ENCODE measurements at places on chromosomes 11 and 22.

GRCh38 chr22:37910890-37911672, 5.0 kb downstream of the MICALL1 start:
- no peak for DNase-seq

DNA sequence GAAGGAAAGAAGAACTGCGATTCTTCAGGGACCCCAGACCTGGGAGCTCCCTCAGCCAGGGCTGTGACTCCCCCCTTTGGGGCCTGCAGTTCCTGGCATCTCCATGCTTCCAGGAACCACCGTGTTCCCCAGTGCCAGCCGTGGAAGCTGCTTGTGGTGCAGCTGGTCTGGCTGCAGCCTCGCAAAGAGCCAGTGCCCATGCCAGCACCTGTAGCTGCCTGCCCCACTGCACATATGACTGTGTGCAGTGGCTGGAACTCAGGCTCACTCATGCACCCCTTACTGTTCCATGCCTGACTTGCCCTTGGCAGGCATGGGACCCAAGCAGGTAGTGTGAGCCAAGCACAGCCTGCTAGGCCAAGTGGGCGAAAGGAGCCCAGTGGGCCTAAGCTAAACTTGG, 401.3 kb downstream of the LRRC4C start:
- DNase-seq = no peak

GRCh38 chr11:134236834-134237556, 12.5 kb downstream of the VPS26B start:
- DNase-seq = no peak

DNA sequence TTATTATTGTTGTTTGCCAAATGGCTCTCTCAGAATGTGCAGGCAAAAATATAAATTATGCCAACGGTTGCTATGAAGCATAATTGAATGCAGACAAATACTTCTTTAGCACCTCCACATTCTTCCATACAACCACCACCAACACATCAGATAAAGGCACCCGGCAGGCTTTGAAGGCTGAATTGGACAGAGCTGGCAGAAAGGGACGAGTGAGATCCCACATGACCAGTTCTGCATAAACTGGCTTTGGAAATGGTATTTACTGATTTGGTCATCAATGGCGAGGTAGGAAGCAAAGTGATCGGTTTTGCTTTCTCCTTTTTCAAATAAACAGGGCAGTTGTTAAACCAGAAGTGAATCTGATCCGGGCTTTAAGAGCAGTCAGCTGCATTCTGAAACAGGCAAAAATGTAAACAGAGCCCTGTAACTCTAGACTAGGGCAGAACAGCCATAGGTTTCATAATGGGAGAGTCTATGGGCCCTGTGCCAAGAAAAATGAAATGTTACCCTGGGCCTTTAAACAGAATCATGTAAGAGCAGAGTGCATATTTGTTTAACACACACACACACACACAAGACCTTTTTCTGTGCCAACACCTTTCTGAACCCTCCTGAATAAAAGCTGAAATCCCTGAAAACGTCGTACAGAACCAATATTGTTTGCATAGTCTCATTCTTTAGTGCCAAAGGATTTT, 97.7 kb downstream of the MPPED2 start:
- no peak for DNase-seq

GRCh38 chr11:118659953-118660680, 19.3 kb downstream of the TREH start:
- DNase-seq = no peak

DNA sequence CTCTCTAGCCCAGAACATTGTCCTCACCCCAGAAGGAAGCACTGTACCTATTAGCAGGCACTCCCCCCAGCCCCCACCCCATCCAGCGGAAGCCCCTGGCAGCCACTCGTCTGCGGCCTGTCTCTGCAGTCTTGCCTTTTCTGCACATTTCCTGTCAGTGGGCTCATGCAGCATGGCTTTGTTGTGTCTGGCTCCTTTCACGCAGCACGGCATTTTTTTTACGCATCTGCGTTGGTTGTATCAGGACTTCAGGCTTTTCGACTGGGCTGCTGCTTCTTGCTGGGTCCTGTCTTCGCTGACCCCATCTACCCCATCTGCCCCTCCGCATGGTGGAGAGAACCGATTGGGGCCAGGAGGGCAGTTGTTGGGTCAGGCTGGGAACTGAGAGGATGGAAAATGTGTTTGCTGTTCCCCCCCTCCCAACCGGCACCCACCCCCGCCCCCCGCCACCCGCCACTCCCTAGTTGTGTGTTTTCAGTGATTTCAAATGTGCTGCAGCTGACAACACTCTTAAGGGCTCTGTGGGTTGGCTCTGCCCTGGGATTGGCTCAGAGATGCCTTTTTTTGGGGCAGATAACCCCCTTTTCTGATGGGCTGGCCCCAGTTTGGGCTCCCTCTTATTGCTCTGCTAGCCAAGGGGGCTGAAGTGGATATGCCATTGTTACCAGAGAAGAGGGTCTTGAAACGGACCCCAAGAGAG, 110.0 kb downstream of the KIAA1671 start:
- DNase-seq = no peak

- no peak for DNase-seq
Measured at GRCh38 chr11:12117200-12117599, 6.8 kb downstream of the MICAL2 start.

DNA sequence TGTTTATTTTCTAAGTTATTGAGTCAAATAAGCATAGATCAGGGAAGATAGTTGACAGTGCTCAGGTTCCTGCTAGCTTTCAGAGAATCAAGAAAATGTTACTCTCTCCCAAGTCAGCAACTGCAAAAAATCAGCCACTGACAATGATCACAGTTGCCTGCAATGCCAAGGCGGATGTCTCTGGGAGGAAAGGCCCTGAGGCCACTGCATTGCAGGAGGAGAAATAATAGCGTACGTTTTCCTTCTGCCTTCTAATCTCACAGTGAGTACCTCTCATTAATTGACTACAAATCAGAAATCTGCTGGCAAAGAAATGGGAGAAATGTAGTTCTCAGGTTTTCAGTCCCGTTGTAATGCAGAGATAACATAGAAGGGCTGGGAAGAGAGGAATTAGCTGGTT, 54.0 kb upstream of the SPON1 start:
- DNase-seq = no peak

All from CD14-positive monocyte (primary cell).